ENCODE measurements at places on chromosomes 2 and 18. TPM values are rescaled to one million over a fixed set of nuclear protein-coding genes. Genes with fewer than 3 reads are reported as not detected.

Gene FNDC4
- 9.1 TPM for polyA plus RNA-seq

Gene SLC39A10
- 83.8 TPM for polyA plus RNA-seq

Gene TUBA3E
- polyA plus RNA-seq = 0.13 TPM

Gene HAAO
- 44.5 TPM for polyA plus RNA-seq

Gene SERPINB2
- polyA plus RNA-seq = 0.14 TPM

Gene MOCOS
- 0.82 TPM for polyA plus RNA-seq

Gene ERMN
- 0.18 TPM for polyA plus RNA-seq

Gene UGT1A10
- polyA plus RNA-seq = not detected

Gene MAP3K19
- polyA plus RNA-seq = 0.73 TPM

Gene NPPC
- 0.44 TPM for polyA plus RNA-seq

Gene ST8SIA5
- polyA plus RNA-seq = 0.93 TPM

Gene PAIP2B
- 18.0 TPM for polyA plus RNA-seq

Gene UGT1A8
- polyA plus RNA-seq = not detected

- DNase-seq = no peak
Observed at GRCh38 chr2:171482877-171483276, 39.4 kb upstream of the CYBRD1 start.

- no peak for DNase-seq
Observed at GRCh38 chr18:70523792-70524182, 234.9 kb downstream of the SOCS6 start.

DNA sequence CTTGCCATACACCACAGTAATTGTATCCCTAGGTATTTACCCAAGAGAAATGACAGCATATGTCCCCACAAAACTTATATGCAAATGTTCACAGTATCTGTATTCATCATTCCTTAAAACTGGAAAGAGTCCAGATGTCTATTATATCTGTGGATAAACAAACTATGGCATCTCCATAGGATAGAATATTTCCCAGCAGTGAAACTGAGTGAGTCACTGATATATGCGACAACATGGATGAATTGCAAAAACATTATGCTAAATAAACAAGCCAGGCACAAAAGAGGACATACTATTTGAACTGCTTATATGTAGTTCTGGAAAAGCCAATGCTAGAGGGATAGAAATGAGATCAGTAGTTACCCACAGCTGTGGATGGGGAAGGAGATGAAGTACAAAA lies 359.4 kb upstream of the DSEL start:
- DNase-seq = no peak

DNA sequence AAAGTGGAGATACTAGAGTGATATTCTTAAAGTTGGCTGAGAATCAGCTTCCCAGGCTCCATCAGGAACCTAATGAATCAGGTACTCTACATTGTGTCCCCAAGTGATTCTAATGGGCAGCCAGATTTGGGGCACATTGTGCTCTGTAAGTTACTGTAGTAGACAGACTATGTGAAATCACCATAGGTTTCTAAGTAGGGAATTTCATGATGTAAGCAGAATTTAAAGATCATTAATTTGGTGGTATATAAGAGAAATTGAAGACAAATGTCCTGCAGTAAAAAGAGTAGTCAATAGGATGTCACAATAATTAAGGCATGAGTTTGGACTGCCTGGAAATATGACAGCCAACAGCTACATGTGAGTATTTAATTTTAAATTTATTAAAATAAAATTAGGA lies 602.4 kb upstream of the ACVR2A start:
- DNase-seq = no peak

GRCh38 chr2:190267302-190267701 lies 52.3 kb downstream of the HIBCH start:
- DNase-seq = no peak

GRCh38 chr2:214519258-214519818 lies 108.5 kb downstream of the VWC2L start:
- DNase-seq = no peak

DNA sequence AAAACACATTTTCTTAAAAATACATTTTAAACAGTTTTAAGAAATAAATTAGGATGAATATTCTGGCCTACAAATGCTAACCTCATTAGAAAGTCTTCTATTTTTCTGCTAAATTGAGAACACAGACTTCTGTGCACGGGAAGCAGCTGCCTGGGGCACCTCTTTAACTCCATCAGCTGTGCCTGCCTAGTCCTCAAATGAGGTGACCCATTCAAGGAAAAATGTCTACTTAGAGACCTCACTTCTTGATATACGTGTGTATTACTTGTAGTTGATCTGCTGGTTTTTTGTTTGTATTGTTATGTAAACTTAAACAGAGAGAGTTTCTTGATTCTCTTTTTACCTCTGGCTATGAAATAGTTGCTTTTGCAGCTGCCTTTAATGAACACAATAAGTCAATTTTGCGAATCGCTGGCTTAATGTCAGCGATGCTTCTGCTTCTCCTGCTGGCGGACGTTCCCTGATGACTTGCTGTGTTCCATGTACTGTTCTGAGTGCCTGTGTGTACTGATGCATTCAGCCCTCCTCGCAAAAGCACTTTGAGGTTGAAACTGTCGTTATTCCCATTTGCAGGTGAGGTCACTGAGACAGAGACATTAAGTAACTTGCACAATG lies 88.7 kb upstream of the TXNDC2 start:
- no peak for DNase-seq

DNA sequence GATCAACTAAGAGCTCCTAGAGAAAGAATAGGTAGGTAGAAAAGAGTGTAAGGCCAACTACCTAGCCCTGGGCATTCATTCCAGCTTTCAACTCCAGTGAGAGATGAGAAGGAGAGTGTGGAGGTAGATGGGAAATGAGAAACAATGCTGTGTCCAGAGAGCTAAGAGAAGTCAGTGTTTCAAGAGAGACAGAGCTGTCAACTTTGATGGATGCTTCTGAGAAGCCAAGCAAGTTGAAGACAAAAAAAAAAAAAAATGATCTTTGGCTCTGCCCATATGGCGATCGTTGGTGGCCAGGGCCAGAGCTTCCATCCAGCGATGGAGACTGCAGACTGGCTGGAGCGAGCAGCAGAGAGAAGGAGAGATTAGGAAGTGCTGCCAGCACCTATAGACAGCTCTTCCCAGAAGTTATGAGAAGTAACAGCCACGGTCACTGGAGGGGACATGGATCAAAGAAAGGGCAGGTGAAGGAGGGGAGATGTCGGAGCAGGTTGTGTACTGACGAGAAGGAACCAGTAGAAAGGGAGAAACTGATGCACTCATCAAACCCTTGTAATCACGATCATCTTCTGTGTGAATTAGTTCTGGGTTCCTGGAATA lies 112.4 kb upstream of the PPP1CB start:
- no peak for DNase-seq

DNA sequence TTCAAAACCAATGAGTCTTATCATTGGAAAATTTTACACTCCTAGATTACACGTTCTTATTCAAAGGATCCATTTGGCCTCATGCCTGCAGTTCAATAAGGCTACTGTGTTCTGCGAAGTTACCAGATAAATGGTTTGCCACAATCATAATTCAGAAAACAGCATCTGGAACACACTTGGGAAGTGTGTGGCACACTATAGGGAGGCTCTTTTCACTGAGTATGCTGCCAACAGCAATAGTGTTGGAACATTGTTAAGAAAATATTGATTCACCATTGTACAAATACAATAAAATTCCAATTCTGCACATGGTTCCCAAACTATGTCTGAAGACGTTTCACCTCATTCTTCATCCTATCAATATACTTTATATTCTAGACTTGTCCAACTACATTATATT lies 141.4 kb upstream of the DOK6 start:
- no peak for DNase-seq

GRCh38 chr2:46735108-46735691 lies 180.4 kb downstream of the MCFD2 start:
- no peak for DNase-seq

DNA sequence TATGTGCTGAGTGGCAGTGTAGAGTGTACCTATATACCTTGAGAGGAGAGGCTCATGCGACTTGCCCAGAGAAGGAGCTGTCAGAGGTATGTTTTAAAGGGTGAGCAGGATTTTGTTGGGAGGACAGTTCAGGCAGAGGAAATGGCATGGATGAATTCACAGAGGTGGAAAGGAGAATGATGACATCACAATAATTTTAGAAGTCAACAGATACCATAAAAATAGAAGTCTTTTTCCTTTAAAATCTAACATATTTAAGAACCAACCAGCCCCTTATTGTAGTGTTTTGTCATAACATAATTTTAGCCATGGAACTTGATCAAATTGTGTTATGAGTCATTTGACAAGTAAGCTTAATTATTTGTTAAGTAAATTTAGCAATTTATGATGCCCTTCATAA lies 538.1 kb upstream of the GYPC start:
- DNase-seq = no peak

GRCh38 chr2:172922306-172922705 lies 153.3 kb upstream of the MAP3K20 start:
- no peak for DNase-seq

GRCh38 chr18:38019292-38019691 lies 453.7 kb upstream of the CELF4 start:
- no peak for DNase-seq

DNA sequence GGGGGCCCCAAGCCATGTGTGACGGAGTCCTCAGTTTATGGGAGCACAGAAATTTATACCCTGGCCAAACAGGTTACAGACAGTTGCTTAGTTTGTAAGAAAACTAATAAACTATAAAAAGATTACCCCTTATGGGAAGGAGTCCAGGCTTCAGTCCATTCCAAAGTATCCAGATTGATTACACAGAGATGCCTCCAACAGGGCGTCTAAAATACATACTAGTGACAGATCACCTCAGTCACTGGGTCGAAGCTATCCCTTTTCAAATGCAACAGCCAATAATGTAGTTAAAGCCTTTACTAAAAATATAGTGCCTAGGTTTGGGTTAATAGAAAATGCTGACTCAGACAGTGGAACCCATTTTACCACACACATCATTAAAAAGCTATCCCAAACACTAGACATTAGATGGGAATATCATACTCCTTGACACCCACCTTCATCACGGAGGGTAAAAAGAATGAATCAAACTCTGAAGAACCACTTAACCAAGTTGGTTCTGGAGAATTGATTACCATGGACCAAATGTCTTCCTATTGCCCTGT lies 10.7 kb downstream of the PRPF40A start:
- DNase-seq = no peak

DNA sequence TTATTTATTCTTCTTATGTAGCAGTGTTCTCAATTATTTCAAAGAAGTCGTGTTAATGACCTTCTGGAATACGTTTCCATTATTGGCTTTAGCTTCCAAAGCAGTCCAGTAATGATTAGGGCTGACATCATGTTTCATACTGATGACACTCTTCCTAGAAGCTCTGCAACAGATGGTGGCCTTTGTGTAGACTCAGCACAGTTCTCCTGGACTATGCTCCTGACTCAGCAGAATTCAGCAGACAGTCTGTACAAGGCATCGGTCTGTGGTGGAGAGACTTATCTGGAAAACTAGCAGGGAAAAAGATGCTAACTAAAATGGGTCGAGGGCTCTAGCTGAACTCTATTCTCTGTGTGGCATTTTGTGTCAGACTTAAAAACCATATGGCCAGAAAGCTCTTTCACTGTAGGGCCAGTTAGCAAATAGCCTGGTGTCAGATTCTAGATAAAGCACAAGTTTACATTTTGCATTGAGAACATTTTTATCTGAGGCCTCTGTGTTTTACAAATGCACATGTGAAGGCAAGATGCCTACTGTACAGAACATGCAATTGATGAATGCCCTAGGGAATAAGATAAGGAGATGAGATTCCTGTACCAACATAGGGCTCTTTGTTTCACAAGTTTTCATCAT lies 35.1 kb downstream of the GULP1 start:
- no peak for DNase-seq

GRCh38 chr2:15588329-15588919 lies 3.2 kb upstream of the DDX1 start:
- DNase-seq = no peak

DNA sequence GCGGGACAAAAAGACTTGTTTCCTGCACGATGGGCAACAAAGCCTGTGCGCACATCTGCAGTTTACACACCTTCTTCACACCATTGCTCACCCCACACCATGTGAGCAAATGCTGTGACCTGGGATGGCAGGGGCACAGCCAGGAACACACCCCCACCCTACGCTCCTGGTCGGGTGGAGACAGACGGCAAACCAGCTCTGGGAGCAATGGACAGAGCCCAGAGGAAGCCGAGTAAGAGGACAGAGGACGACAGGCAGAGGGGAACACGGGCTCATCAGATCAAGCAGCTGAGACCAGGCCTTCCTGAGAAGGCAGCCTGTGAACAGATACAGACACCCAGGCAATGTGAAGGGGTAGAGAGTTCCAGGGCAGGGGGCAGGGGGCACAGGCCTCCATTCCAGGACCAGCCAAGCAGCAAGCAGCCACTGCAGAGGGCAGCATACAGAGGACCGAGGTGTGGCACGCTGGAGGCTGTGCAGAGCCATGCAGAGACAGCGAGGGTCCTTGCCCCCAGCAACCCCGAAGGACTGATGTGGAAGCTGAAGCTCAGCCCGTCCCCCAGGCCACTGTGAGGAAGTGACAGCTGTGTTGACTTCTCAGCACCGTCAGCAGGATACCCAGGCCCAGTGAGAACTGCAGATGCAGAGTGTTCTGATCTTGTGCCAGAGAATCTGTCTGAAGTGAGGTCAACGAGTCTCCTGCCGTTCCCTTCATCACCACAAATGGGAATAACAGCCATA lies 46.2 kb downstream of the PARD6G start:
- DNase-seq = no peak

- DNase-seq = no peak
Observed at GRCh38 chr2:166900700-166901099, 12.4 kb downstream of the XIRP2 start.

GRCh38 chr2:207202645-207203044 lies 36.9 kb upstream of the KLF7 start:
- DNase-seq = no peak

- no peak for DNase-seq
Observed at GRCh38 chr2:7661502-7661901, 744.3 kb downstream of the RNF144A start.

DNA sequence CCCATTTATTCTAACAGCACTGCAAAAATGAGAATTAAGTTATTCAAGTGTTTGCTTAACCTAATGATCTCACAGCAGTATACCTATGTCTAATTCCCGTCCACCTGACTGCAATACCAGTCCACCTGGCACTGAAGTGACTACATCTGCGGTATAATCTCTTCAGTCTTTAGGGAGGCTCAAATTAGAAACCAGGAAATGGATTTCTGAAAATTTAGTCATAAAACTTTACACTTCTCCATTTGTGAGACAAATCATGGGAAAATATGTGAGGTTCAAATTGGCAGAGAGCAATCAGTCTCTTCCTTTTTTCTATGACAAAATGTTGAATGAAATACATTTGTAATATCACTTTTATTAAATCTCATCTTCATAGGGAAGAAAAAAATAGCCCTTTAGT lies 33.0 kb downstream of the FTCDNL1 start:
- DNase-seq = no peak

- DNase-seq = no peak
Observed at GRCh38 chr2:55115761-55116597, 65.7 kb upstream of the RTN4 start.

- no peak for DNase-seq
Observed at GRCh38 chr2:215684448-215685237, 248.8 kb upstream of the FN1 start.

DNA sequence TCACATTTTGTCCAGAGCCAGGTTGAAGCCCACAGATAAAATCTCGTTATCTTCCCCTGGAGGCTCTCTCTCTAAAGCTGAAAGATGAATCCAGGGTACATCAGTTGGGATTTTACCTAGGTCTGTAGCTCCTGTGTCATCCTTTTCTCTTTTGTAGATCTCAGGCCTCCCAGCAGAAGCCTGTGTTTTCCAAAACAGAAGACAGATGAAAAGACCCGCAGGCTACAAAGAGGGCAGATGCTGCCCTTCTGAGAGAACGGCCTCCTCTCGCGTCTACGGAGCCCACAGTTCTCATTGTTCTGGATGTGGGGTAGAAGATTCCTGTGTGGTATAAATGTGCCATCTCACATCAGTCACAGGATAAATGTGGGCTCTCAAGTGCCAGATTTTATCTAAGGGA lies 139.5 kb downstream of the SUCLG1 start:
- no peak for DNase-seq
